Hippocampal formation (tissue), 2 donors: ENCODE measurements at places on chromosomes 16 and 17.

DNA sequence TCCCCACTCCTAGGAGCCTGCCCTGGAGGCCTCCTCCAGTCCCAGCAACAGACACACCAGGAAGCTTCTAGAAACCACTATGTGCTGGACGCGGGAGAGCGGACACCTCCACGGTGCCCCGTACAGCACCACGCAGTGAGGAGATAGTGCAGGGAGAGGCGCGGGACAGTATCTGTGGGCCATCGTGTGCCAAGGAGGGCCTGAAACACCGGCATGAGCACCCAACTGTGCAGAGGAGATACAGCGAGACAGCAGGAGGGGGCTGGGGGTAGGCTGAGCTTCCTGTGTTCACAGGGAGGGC is 57.7 kb downstream of the ZNF778 start:
- no peak for DNase-seq

DNA sequence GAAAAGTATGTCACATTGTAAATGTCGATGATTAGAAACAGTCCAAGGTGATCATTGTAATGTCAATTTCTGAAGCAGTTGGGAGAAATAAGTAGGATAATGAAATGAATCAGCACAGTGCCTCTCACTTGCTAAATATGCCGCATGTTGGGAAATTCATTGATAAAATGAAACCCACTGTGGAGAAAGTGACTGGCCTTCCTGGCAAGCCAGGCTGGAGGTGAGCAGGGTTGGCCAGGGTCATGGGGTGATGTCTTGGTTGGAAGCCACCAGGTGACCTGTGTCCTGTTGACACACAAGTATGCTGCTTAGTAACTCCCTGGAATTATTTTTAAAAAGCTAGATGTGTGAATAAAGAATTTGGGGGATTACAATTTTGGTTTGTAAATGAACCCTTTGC is 14.9 kb upstream of the WNT9B start:
- DNase-seq: no peak

DNA sequence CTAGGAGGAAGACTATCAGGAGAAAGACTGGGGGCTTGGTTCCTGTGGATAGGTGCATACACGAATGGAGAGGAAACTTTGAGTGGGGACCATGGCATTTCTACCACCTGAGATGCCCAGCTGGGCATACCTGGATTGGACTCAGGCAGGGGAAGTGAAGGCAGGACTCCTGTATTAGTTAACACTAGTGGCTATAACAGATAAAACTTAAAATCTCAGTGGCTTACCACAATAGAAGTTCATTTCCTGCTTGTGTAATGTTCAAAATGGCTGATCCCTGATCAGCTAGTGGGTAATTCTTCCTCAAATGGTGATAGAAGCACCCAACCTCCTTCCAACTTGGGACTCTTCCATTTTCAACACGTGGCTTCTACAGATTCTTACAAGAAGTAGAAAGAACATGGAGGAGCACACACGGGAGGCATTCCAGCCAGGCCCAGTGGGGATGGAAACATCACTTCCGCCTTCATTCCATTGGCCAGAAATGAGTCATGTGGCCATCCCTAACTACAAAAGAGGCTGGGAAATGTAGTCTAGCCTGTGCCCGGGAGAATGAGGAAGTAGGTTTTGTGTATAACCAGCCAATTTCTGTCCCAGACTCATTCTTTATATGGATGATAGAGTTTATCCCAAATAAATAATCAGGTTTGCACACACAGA is 112.1 kb downstream of the UTP18 start:
- DNase-seq: peak; percentile 73

- DNase-seq: no peak
These were observed 69.3 kb upstream of the TMEM97 start for GRCh38 chr17:28249706-28250105.

DNA sequence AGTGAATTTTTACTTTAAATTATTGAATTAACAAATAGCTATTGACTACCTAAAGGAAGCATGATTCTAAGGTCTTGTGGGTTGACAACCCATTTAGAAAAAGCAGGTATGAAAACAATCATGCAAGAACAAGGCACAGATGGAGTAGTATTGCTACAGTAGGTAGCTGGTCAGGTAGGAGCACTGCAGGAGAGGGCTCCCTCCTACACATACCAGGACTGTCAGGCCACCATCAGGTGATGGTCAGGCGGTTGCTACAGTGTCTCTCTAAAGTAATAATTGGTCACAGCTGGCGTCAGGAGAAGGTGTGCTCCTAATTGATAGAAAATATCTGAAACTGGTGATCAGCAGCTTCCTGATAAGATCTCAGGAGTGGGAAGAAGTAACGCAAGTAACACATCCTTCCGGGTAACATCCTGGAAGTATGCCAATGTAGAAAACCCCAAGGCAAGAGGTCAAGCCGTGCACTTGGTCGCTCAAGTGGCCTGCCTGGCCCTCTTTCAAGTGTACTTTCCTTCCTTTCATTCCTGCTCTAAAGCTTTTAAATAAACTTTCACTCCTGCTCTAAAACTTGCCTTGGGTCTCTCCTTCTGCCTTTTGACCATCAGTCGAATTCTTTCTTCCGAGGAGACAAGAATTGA is 486.5 kb downstream of the TMEM114 start:
- DNase-seq: no peak
